ENCODE measurements at places on chromosomes 7 and 10.
A peak's percentile ranks its signal among the peaks of the same experiment; 100 is the strongest.

- no peak for DNase-seq
These were observed 140.2 kb upstream of the CTTNBP2 start for GRCh38 chr7:118013252-118014010.

GRCh38 chr7:46786221-46786954 lies 795.5 kb downstream of the TNS3 start:
- DNase-seq = no peak

DNA sequence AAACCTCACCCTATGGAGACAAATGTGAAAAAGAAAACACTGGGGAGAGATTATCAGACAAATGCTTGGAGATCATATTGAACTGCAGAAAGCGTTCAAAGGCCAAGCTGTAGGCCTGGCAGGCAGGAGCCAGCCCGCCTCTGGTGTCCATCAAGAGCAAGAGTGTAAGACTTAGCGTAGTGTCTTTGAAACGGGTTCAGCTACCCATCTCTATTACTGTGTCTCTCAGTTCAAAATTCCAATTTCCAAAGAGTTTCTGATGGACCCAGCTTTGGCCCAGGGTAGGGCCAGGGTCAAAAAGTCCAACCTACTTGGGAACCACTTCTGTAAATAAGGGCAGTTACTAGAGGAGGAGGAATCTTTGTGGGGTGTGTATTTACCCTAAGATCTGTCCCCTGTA lies 45.4 kb upstream of the HBP1 start:
- DNase-seq = no peak

GRCh38 chr10:71075759-71076472 lies 136.5 kb upstream of the UNC5B start:
- no peak for DNase-seq

GRCh38 chr10:124669824-124670654 lies 74.1 kb downstream of the FAM53B start:
- DNase-seq = no peak

- DNase-seq = no peak
These were observed 786.0 kb downstream of the GRID1 start for GRCh38 chr10:85580585-85580984.

GRCh38 chr10:74373059-74373458 lies 222.0 kb downstream of the ADK start:
- no peak for DNase-seq

DNA sequence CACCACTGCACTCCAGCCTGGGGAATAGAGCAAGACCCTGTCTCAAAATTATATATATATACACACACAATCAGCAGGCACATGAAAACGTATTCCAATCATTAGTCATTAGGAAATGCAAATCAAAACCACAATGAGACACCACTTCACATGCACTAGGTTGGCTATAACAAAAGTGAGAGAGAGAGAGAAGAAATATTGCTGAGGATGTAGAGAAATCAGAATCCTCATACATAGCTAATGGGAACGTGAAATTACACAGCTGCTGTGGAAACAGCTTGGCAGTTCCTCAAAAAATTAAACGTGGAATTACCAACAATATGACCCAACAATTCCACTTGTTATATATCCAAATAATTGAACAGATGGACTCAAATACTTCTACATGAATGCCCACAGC lies 43.3 kb upstream of the CNNM1 start:
- DNase-seq = no peak

- no peak for DNase-seq
These were observed 75.4 kb downstream of the FAM171A1 start for GRCh38 chr10:15295537-15296325.

- no peak for DNase-seq
These were observed 177.5 kb downstream of the DNAJB6 start for GRCh38 chr7:157514306-157514705.

DNA sequence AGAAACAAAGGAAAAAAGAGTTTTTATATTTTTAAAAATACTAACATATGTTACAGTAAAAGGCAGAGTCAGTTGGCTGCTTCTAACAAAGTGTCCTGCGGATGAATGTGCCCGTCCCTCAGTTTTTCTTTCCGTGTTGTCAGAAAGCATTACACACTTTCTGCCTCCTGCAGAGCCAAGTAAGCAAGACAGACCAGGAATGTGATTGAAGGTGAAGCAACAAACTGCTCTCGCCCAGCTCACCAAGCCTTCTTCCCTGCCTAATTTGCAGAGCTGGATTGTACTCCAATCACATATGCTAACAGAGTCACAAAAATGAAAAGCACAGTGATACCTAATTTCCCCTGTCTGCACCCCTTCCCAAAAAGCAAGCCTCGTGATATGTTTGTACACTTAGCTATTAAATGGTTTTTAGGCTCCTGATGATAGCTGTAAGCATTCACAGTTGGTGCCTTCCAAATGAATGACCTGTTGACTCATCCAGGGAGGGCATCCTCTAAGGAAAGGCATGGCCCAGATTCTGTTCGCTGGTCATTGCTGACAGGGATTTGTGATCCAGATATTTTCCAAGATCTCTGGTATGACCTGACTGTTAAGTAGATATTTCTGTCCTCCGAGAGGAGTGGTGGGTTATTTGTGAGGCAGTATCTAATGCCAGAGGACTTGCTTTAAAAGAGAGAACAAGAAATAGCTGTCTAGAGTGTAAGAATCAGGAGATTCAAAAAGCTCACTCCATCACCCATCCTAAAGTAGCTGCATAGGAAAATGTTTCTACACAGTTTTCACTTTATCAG lies 187.3 kb upstream of the PLXDC2 start:
- DNase-seq = no peak

DNA sequence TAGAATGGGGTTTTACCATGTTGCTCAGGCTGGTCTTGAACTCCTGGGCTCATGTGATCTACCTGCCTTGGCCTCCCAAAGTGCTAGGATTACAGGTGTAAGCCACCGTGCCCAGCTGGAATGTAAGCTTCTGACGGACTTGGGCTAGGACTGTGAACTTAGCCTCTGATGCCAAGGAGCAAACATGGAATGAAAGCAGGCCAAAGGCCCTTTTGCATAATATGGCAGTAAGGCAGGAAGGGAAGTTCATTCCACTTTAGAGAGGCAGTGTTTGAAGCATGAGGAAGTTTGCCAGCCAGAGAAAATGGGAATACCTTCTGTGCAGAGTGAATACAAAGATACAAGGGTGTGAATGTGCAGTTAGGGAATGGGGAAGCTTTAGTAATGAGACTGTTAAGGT lies 20.3 kb downstream of the VCL start:
- DNase-seq = no peak

GRCh38 chr7:149791-150636 lies 42.4 kb upstream of the FAM20C start:
- DNase-seq = peak; percentile 26

Data from activated CD4-positive, alpha-beta T cell treated with anti-CD3 and anti-CD28 coated beads for 1 hour (primary cell).